NCI-H82 (cell line): ENCODE measurements at places on chromosomes 6 and 20.
A peak's percentile ranks its signal among the peaks of the same experiment; 100 is the strongest.

DNA sequence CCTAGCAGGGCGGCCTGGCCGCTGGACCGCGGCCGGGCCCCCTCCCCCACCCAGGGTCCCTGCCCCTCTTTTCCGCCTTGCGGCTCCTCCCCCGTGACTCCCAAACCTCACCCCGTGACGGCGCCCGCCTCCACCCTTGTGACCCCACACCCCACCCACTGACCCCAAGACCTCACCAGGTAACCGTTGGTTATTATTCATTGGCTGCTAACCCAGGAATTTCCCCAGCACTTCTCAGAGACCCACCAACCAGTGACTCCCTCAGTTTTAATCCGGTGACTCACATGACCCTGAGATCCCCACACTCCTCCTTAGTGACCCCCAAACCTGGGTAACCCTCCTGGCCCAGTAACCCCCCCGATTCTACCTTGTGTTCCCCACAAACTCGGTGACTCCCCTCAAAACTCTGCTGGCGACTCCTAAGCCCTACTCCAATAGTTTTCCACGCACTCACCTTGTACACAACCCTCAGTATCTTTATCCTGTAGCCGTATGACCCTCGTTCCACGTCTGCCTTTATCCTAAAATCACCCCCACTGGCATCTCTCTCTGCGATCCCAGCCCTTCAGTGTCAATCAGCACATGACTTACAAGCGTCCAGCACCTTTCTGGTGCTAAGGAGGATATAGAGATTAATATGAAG, 534 bp downstream of the ZNF76 start:
- peak; percentile 79 for DNase-seq

- DNase-seq, result no peak
These were observed 48.3 kb downstream of the AHI1 start for GRCh38 chr6:135449246-135449645.

- no peak for DNase-seq
These were observed 98.0 kb upstream of the NHSL1 start for GRCh38 chr6:138597336-138597735.

DNA sequence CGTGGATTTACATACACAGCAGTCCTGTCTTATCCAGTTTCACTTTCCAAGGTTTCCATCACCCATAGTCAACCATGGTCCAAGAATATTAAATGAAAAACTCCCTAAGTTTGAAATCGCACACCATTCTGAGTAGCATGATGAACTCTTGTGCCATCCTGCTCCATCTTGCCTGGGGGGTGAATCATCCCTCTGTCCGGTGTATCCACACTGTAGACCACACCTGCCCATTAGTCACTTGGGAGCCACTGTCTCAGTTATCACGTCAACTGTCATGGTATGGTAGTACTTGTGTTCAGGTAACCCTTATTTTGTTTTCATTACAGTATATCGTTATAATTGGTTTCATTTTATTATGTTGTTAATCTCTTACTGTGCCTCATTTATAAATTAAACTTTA, 38.5 kb downstream of the PTGIS start:
- no peak for DNase-seq

DNA sequence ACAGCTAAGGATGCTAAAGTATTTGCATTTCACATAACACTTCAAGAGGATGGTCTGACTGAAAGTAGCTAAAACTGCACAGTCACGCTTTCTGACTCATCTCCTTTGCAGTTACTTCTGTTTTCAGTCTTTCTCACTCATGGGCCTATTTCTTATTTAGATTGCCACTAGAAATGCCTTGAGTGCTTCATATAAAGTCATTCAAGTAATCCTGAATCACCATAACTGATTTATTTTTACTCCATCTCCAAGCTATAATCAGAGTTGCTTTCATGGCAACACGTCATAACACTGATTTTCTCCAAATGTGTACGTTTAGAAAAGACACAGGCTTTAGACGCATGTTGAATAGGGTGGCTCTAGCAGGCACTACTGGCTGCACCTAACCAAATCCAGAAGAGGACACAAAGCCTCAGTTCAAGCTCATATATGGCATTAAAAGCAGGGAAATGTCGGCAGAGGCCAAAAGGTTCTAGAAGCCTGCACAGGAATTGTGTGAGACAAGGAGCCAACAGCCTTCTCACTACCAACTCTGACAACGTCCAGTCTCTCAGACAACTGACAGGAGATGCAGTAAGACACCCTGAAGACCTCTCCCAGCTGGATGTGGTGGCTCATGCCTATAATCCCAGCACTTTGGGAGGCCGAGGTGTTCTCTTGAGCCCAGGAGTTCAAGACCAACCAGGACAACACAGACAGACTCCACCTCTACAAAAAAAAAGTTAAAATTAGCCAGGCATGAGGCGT, 64.1 kb upstream of the BEND6 start:
- DNase-seq, result no peak

GRCh38 chr6:92848459-92848858, 570.9 kb downstream of the EPHA7 start:
- no peak for DNase-seq

- no peak for DNase-seq
These were observed 1034.9 kb downstream of the EYS start for GRCh38 chr6:64672131-64672530.

GRCh38 chr6:32491700-32492099, 38.4 kb downstream of the HLA-DRB5 start:
- DNase-seq, result no peak

DNA sequence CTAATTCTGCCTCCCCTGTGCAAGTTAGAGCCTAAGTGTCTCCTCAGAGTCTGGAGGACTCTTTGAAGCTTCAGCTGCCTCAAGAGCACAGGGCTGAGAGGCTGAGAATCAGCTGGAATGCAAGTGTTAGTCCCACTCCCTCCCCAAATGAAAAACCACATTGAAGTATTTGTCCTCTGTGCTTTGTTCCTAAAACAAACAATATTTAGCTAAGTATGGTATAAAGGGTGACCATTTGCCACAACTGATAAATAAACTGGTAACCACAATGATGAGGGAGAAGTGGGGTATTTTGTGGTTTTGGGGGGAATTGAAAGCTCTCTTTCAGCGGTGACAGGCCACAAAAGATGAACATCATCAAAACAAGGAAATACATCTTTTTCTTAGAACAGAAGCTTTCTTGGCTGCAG, 91.7 kb upstream of the HDDC2 start:
- DNase-seq, result no peak

GRCh38 chr20:4335722-4336121, 320.4 kb upstream of the RNF24 start:
- no peak for DNase-seq

DNA sequence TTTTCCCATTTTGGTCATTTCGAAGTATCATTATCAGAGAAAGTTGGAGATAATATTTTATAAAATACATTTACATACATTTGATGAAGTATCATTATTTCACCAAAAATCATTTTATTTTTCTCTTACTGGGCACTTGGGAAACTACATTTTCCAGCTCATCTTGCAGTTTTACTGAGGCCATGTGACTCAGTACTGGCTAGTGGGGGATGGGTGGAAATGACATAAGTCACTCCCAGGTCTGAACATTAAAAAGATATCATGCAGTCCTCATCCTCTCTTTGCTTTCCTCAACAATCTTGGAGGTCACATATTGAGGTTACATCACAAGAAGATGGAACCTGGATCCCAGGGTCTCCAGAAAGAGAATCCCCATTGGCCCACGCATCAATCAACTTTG, 84.1 kb downstream of the CD24 start:
- DNase-seq, result no peak

DNA sequence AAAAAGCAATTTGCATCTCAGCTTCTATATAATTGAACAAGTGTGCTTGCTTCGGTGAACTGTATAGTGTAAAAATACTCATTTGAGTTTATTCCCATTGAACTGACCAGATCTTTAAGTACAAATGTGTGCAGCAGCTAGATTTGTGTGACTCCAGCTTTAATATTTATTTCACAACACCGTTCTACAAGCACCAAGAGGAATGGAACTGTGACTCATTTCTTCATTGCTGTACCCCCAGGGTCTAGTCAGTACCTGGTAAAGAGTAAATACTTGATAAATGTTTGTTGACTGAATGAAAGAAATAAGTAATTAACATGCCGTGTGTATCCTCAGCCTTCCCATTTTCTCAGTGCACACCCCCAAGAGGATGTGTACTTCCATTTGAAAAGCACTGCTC, 464.8 kb downstream of the CBLN4 start:
- no peak for DNase-seq

GRCh38 chr6:19734519-19734918, 102.7 kb upstream of the ID4 start:
- DNase-seq, result no peak

DNA sequence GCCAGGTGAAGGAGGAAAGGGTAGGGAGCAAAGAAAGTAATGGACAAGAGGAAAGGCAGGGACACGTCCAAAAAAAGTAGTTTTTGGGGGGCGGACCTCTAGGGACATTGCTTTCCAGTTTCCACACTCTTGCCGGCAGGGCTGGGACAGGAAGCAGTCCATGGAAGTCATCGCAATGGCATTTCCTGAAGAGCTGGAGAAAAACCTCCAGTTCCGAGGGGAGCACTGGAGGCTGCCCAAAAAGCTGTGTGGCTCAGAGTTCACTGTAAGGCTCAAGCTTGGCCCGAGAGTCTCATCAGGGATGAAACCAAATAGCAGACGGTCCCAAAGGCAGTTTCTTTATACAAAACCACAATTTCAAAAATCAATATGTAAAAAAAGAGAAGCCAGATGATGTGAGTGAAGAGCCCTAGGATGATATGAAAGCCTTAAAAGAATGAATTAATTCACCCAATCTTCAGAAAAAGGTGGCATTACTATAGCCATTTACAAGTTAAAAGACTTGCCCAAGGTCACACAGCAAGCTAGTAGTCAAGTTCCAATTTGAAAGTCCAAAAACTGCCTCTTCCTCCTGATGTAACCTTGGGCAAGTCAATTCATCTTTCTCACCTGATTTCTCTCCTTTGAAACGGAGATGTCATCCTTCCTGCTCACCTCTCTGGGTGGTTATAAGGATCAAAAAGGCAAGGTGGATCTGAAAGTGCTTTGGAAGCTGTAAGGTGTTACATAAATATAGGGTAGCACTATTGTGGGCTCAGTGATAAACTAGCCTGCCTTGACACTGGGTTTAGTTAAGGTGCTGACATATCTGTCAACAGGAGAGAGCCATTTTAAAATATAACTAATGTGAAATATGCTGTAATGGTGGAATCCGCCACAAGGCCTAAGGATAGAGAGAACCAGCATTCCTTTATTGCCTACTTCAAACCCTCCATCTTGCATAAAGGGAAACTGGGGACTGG, 9.1 kb downstream of the BCL2L1 start:
- DNase-seq, result no peak

- DNase-seq, result peak; percentile 72
These were observed 524.0 kb downstream of the CD83 start for GRCh38 chr6:14641423-14642135.

DNA sequence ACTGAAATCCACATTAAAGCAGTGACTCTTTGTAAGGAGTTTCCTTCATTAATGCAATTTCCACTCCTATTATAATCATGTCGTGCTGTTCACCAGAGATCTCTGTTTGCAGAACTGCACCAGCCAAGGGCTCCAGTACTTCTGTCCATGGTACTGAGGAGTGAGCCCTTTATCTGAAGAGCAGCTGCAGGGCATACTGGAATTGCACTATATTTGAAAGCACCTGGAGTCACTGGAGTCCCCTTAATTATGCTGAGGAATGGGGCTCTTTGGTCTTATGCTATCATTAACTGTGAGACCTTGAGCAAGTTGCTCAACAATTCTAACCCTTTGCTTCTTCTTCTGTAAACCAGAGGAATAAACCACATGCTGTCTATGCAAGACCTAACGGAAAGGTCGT, 61.7 kb upstream of the NUP153 start:
- DNase-seq, result no peak

- DNase-seq, result peak; percentile 54
These were observed 193.6 kb downstream of the NKAIN2 start for GRCh38 chr6:123997223-123997622.

DNA sequence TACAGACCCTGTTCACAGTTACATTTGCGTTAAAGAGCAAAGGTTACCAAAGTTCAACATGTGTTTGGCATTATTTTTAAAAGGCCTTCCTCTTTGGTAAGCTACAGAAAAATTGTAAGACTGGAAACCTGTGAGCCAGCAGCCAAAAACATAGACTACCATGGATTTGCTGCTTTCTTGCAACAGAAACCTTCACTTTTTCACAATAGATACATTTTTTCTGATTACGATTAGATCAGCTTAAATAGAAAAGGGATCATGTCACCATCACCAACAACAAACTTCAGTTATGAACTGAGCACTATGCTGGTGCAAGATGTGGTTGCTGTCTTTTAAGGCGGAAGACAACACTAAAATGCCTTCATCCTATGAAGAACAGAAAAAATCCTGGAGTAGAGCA, 112.3 kb upstream of the MARCKS start:
- DNase-seq, result no peak

DNA sequence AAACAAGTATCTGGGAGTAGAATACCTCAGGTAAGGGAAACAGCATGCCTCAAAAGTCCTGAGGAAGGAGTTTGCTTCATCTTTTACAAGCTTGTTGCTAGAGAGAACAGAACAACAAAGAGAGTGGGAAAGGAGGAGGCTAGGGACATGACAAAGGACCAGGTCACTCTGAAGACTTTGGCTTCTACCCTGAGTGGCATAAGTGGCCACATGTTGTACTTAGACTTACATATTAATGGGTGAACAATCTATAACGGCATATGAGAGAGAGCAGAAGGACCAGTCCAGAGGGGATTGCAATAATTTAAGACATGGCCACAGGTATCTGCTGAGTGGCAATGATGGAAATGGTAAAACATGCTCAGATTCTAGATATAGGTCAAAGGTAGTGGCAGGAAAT, 668.3 kb upstream of the ADGRB3 start:
- no peak for DNase-seq

- DNase-seq, result peak; percentile 94
These were observed 26.0 kb downstream of the PTGIS start for GRCh38 chr20:49541733-49542513.

DNA sequence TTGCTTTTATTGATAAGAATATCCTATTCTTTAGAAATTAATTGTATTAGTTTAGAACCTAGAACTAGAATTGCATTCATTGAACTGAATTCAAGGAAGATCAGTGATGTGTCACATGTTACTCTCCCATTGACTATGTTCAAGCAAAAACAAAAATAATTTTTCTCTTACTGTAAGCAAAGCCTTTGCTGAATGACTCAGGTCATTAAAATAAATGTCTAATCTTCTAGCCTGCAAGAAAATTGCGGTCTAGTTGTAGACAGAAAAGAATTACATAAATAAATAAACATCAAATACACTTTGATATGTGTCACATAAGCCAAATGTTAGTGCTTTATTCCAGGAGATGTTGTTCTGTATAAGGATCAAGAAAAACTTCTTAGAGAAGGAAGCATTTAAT, 387.9 kb downstream of the ADGRB3 start:
- no peak for DNase-seq

- no peak for DNase-seq
These were observed 15.1 kb upstream of the ISM1 start for GRCh38 chr20:13205848-13206434.

DNA sequence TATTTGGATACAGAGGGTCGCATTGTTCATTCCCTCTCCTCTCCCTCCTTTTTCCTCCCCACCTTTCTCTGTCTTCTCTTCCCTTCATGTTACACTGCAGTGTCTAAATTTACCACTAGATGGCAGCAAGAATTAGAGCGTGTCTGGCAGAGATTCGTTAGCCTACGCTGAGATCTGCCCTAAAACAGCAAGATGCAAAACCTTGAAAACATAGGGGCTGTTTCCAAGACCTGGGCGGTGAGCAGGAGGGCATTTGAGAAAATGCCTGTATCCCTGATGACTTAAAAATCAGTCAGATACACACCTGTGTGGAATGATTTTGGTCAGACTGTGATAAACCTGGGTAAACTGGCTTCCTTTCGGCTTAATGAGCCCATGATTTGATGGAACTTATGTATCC, 101.5 kb upstream of the ISM1 start:
- peak; percentile 85 for DNase-seq
